ENCODE measurements at places on chromosomes 12 and 14. TPM values are rescaled to one million over a fixed set of nuclear protein-coding genes. Genes with fewer than 3 reads are reported as not detected.

DNA sequence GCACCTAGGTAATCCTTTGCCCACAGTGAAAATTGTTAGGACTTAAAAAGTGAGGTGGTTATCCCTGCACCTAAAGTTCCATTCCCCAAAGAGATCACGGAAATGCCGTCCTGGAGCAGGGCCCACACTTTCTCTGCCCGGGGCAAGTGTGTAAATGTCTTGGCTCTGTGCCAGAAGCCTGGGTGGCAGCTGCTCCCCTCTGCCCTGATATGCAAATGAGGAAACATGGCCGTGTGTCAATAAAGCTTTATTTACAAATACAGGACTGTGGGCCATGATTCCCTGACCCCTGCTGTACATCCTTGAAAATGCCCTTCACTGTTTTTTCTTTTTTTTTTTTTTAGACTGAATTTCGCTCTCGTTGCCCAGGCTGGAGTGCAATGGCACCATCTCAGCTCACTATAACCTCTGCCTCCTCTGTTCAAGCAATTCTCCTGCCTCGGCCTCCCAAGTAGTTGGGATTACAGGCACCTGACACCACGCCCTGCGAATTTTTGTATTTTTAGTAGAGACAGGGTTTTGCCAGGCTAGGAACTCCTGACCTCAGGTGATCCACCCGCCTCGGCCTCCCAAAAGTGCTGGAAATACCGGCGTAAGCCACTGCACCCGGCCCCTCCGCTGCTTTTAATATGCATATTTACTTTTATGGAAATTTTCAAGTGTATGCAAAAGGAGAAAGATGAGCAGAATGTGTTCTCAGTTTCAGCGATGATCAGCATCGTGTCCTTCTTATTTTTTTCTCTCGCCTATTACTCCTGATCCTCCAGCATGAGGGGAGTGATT is 75.5 kb downstream of the GALNT9 start:
- peak; percentile 54 for DNase-seq
- 0 out of 2 replicates have a peak, but pooled peaks cover 2% of the 10 kb centered on the region for H3K4me1 ChIP-seq
- no peaks in the 10 kb centered on the region for H3K36me3 ChIP-seq
- H3K4me3 ChIP-seq: no peak overlapping the region

- no peaks in the 10 kb centered on the region for H3K36me3 ChIP-seq
- peak; percentile 80 for DNase-seq
- no peak overlapping the region for H3K4me3 ChIP-seq
- H3K4me1 ChIP-seq: peaks cover 34% of the 10 kb centered on the region
Measured at GRCh38 chr14:32430326-32430725, 101.2 kb downstream of the AKAP6 start.

The BCL2L2 gene
- 22.3 TPM for total RNA-seq

The KRT81 gene
- 0.06 TPM for total RNA-seq

DNA sequence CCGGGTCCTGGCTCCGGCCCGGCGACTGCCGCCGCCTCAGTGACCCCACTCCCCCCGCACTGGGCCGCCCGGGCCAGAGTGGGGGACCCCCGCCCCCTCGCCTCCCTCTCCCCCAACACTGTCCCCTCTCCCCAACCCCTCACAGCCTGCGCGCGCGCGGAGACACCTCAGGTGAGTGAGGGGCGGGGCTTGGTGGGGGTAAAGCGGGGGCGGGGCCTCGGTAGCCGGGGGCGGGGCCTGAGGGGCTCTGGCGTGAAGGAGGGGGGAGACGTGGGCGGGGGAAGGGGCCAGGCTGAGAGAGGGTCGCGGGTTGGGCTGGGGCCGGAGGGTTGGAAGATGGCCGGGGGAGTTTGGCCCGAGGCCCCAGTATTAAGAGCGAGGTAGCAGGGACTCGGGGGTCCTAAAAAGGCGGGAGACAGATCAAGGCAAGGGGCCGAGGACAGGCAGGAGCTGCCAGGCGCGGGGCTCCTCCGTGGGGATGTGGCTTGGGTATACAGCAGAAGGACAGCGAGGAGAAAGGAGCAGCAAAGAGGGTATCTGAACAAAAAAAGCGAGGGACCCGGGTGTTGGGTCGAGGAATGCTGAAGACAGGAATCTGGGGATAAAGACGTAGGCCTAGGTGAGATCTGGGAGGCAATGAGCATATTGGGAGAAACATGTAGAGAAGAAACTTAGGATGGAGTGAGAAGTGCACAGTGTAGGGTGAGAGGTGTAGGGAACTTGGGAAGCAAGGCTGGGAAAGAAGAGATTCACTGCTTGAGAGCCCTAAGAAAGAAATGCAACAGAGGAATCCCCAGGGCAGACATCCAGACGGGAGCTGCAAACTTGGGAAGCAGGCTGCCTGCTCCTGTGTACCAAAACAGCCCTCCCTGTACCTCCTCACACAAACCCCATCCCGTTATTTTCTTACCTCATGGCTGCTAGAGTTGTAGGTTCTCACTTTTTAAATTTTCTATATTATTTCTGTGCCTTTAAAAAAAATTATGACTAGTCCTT is 10.8 kb downstream of the SUOX start:
- H3K4me1 ChIP-seq: no peaks in the 10 kb centered on the region
- peak overlapping the region; percentile 58 for H3K4me3 ChIP-seq
- H3K27me3 ChIP-seq: no peaks in the 10 kb centered on the region

The A2M gene
- 0.33 TPM for total RNA-seq

- no peaks in the 10 kb centered on the region for H3K36me3 ChIP-seq
- no peak overlapping the region for H3K4me3 ChIP-seq
- H3K27ac ChIP-seq: no peak overlapping the region
- H3K4me1 ChIP-seq: no peaks in the 10 kb centered on the region
- H3K27me3 ChIP-seq: no peaks in the 10 kb centered on the region
- no peak for DNase-seq
Measured at GRCh38 chr12:47188576-47189441, 109.0 kb upstream of the AMIGO2 start.

The ABCD2 gene
- 0.04 TPM for total RNA-seq

The ARL6IP4 gene
- total RNA-seq: 144 TPM

DNA sequence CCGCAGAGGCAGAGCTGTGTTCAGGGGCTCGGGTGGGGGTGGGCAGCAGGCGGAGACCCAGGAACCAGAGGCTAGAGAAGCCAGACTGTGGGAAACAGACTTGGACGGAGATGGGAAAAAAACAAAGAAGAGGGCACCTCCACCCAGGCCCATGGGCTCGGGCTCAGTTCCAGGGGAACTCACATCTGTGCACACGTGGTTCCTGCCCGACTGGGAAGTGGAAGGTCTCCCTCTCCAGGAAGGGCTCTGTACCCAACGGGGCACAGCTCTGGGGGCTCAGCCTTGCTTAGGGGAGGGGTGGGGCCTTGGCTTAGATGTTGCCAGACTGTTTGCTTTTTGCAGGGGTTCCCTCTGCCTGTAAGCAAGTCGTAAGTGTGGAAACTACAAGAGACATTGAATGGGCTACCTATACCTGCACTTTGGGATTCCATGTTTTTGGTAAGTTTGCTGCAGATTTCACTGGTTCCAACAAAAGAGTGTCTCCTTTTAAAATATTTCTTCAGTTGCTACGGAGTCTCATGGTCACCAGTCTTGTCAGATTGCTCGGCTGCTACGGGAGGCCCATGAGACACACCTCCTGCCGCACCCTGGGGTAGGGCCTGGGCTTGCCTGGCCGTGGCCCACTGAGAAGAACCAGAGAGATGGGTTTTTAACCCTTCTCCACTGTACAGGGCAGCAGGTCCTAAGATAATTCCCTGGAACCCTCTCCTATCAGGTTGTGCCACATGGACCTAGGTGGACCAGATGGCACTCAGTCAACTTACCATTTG is 127.6 kb upstream of the EVL start:
- no peaks in the 10 kb centered on the region for H3K4me1 ChIP-seq
- no peak for DNase-seq
- no peak overlapping the region for H3K27ac ChIP-seq
- H3K27me3 ChIP-seq: no peaks in the 10 kb centered on the region

DNA sequence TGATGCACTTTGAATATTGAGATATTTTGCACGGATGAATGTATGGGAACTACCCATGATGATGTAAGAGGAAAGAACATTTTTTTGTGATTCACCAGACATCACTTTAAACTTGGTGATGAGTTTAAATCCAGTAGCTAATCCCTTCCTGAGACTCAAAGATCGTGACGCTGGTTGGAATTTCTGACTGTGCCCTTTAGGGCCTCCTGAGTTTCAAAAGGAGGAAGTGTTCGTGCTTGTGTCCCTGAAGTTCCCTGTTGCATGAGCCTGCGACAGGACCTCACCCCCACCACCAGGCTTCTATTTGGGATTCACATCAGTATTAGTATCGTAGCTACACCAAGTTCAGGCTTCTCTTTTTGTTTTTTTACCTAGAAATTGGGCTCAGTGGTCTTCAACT is 18.6 kb upstream of the RIN3 start:
- H3K4me3 ChIP-seq: no peak overlapping the region
- H3K4me1 ChIP-seq: peaks cover 4% of the 10 kb centered on the region
- no peaks in the 10 kb centered on the region for H3K36me3 ChIP-seq
- no peak for DNase-seq
- H3K27me3 ChIP-seq: no peaks in the 10 kb centered on the region
- H3K27ac ChIP-seq: no peak overlapping the region

DNA sequence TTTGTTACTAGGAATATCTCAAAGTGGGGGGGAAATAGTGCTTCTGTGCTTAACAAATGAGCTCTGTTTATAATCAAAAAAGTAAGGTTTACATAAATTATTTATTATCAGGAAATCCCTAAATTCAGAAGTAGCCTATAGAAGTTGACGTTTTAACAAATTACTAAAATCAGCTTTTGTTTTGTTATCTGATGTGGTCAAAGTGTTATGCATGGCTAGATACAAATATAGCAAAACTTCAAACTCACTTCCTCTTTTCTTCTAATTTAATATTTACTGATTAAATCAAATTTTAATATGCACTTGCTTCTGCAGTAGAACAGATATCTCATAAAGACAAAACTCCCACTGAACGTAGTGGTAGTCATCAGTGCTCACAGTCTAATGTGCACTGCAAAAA is 47.5 kb downstream of the GARIN6 start:
- H3K4me1 ChIP-seq: no peaks in the 10 kb centered on the region
- DNase-seq: no peak
- no peak overlapping the region for H3K4me3 ChIP-seq

DNA sequence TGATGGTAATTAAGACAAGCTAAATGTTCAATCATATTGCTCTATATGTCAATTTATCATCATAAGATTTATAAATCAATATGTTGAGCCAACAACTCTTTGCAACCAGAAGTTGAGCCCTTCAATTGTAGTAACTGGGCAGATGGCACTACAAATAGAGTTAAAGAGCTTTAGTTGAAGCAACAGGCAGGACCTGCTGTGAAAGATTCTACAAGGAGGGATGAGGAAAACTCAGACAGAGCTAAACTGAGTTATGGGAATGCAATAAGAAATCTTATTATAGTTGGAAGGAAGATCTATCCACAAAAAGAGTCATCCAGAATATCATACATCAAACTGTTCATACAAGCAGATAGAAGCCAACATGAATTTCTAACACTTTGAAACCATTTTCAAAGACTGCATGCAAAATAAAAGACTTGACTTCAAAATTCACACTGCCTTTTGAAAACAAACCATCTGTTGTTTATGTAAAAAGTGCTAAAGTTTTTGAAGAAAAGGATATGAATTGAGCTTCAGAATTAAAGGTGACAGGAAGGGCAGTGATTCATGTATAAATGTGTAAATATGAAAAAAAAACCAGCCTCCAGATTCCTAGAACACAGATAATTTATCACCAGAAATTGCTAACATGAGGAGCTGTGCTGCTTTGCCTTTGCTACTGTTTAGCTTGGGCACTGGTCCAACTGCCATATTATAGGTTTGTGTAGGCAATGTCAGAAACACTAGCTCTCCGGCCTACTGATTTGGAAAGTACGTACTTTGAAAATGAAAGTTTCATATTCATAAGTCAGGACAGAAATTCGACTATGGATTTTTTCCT is 133.2 kb downstream of the SLC35F4 start:
- no peak overlapping the region for H3K27ac ChIP-seq
- H3K27me3 ChIP-seq: no peaks in the 10 kb centered on the region
- no peaks in the 10 kb centered on the region for H3K4me1 ChIP-seq
- no peak for DNase-seq
- no peaks in the 10 kb centered on the region for H3K36me3 ChIP-seq
- H3K4me3 ChIP-seq: no peak overlapping the region

The CLEC1B gene
- total RNA-seq: not detected

- H3K27me3 ChIP-seq: no peaks in the 10 kb centered on the region
- H3K4me1 ChIP-seq: no peaks in the 10 kb centered on the region
- no peaks in the 10 kb centered on the region for H3K36me3 ChIP-seq
- H3K27ac ChIP-seq: no peak overlapping the region
Measured at GRCh38 chr12:17661250-17661649, 428.7 kb downstream of the RERGL start.

DNA sequence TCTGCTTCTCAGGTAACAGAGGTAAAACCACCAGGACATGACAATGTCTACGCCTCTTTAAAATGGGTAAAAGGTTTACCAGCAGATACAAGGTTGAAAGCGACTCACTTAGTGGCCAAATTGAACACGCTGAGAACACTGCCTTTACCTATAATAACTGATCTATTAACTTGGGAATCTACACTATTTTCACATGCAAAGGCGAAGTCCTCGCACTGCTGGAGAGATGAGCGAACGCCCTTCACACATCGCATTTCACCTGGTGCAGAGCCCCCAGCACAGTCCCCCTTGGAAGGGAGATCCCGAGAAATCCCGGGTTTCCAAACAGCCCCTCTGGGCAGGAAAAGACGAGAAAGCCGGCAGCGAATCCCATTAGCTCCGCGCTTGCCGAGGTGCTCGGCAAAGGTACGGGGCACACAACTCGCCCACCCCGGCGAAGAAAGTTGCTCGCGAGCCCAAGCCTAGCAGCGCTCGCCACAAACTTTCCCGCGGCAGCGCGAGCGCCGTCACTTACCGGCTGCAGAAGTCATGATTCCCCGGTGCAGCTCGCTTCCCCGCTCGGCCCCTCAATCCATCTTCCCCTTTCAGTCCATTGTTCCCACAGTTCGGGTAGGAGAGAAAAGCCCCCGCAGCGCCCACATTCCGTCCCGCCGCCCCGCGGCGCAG is 423 bp downstream of the FGD6 start:
- no peak for DNase-seq
- H3K36me3 ChIP-seq: no peaks in the 10 kb centered on the region
- H3K27me3 ChIP-seq: no peaks in the 10 kb centered on the region
- H3K4me3 ChIP-seq: peak overlapping the region; percentile 65
- peaks cover 10% of the 10 kb centered on the region for H3K4me1 ChIP-seq

DNA sequence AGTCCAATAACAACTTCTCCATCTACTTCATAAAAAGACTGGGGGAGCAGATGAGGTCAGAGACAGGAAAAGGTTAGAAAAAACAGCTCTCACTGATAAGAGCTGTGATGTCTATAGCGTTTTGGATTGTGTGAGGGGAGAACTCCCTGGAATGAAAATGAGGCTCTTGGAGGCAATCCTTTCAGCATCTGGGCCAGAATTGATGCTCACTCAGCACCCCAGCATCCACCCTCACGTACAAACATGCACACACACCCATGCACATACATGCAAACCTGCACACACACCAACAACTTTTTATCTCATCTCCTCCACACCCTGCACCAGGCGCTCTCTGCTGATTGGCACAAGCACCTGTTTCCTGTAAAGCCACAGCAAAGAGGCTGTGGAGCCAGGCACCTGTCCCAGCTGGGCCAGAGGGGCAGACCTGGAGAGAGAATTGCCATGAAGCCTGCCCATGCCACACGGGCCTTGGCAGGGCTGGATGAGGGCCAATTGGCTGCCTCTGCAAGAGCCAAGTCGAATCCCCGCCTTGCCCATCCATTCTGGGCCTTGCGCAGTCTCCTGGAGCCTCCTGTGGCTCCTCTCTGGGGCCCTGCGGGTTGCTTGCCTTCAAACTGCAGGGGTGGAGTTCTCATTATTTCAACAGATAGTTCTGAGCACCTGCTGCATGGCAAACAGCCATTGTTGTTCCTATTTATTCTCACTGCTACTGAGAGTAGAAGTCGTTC is 53.1 kb downstream of the SYNE3 start:
- peak; percentile 72 for DNase-seq
- peaks cover 20% of the 10 kb centered on the region for H3K4me1 ChIP-seq
- H3K27ac ChIP-seq: peak overlapping the region; percentile 24
- no peaks in the 10 kb centered on the region for H3K27me3 ChIP-seq
